ENCODE measurements at places on chromosomes 3 and 15.

GRCh38 chr15:57297163-57297593, 79.1 kb upstream of the CGNL1 start:
- DNase-seq = no peak

GRCh38 chr3:78565712-78566111, 1202.1 kb downstream of the ROBO1 start:
- DNase-seq = no peak

GRCh38 chr15:75455982-75456531, 4.6 kb upstream of the SIN3A start:
- DNase-seq = peak; percentile 53

DNA sequence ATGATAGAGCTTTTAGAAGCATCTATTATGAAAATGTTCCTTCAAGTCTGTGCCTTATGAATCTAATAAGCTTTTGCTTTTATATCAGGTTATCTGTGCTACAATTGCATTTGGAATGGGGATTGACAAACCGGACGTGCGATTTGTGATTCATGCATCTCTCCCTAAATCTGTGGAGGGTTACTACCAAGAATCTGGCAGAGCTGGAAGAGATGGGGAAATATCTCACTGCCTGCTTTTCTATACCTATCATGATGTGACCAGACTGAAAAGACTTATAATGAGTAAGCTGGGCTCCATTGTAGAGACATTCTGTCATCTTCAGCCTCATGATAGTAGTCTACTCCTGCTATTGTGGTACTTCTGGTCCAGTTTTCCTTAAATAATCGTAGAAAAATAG, 73.4 kb downstream of the BLM start:
- DNase-seq = peak; percentile 73

GRCh38 chr3:21785765-21786437, 34.9 kb upstream of the ZNF385D start:
- peak; percentile 8 for DNase-seq

- DNase-seq = peak; percentile 60
These were observed 48.3 kb downstream of the MB21D2 start for GRCh38 chr3:192869131-192870031.

GRCh38 chr3:46987319-46987742, 7.9 kb downstream of the NBEAL2 start:
- no peak for DNase-seq

DNA sequence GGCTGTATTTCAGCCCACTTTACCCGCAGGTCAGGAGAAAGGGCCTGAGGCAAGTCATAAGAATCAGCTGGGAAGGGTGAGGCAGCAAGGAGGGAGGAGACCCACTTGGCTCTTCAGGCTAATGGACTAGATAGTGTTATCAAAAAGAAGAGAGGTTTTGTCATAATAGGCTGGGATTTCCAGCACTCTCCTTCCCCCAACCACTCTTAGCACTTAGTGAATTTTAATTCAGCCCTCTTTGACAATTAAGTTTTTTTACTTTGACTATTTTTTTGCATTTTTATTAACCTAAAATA, 771 bp downstream of the MPI start:
- no peak for DNase-seq

- no peak for DNase-seq
These were observed 6.2 kb upstream of the IP6K1 start for GRCh38 chr3:49792371-49793150.

DNA sequence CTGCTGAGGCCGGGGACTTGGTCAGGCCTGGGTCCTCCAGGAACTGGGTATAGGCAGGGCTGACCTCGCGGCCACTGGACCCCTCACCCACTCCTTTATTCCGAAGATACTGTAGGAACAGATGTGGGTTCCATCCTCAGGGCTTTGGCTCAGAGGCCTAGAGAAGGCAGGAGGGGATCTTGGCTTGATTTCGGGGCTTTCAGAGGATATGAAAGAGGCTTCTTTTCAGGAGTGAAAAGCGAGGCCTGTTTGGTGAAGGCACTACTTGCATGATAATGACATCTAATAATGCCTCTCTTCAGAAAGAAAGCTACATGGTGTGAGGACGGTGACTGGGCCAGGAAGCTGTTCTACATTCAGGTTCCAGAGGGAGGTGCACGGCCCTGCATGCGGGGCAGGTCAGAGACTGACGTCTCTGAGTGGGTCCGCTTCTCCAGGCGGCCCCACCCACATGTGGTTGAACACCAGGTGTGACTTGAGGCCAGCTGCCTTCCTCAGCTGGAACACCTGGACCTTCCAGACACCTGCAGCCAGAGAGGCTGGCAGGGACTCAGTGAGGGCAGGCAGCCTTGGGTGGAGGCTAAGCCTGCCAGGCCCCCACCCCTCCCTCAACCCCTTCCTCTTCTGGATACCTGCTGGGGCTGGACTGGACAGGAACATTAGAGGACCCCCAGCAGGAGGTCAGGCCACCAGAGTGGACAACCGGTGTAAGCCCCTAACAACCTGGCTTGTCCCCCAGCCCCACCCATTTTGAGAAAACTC, 31.1 kb upstream of the HHATL start:
- no peak for DNase-seq

- DNase-seq = no peak
These were observed 62.9 kb downstream of the EFCAB12 start for GRCh38 chr3:129365296-129366136.

DNA sequence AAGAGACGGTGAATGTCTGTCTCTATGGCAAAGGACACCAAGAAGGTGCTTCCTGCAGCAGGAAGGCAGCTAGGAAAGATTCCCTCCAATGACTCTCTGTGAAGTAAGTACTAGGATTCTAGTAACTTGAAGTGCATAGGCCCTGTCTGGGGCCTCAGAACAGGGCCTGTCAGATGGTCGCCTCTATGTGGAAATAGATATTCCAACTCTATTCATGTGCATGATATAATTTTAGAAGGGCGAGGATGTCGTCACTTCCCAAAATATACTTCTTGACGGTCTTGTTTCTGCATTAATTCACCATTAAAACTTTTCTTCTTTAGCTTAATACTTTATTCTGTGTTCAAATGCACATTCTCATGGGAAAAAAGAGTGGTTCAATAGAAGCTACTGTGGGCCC, 167.0 kb downstream of the TLE3 start:
- no peak for DNase-seq

DNA sequence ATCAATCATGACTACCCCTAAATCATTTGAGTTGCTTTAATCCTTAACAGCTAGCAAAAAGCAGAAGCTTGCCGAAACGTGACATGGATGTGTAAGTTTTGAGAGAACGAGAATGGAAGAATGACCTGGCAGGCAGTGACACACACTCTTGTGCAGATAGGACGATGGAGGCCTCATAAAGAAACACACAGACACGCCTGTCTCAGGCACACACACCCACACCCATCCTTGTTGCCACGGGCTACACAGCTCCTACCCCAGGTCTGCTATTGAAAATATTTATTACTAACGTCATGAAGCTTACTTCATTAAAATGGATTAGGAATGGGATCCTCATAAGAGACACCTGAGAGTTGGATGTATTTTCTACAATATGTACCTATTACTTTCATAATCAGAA, 8.5 kb downstream of the MYO5C start:
- no peak for DNase-seq

- DNase-seq = no peak
These were observed 749 bp downstream of the RSRC1 start for GRCh38 chr3:158110658-158111018.

DNA sequence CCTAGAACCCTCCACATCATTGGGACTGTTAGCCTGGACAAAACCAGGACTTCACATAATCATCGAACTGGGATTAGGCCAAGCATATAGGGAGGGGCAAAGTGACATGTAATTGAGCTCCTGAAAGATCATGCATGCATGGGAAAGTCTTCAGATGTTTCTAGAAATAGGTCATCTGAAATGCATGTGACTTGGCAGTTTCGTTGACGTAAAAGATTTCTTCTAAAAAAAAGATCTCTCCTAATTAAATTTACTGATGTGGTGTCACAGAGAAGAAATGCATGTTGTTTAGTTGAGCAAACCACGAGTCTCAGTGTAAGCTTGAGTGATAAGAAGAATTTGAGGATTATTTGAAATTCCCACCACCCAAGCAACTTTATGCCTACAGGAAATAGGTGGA, 70.0 kb upstream of the LIMD1 start:
- no peak for DNase-seq

DNA sequence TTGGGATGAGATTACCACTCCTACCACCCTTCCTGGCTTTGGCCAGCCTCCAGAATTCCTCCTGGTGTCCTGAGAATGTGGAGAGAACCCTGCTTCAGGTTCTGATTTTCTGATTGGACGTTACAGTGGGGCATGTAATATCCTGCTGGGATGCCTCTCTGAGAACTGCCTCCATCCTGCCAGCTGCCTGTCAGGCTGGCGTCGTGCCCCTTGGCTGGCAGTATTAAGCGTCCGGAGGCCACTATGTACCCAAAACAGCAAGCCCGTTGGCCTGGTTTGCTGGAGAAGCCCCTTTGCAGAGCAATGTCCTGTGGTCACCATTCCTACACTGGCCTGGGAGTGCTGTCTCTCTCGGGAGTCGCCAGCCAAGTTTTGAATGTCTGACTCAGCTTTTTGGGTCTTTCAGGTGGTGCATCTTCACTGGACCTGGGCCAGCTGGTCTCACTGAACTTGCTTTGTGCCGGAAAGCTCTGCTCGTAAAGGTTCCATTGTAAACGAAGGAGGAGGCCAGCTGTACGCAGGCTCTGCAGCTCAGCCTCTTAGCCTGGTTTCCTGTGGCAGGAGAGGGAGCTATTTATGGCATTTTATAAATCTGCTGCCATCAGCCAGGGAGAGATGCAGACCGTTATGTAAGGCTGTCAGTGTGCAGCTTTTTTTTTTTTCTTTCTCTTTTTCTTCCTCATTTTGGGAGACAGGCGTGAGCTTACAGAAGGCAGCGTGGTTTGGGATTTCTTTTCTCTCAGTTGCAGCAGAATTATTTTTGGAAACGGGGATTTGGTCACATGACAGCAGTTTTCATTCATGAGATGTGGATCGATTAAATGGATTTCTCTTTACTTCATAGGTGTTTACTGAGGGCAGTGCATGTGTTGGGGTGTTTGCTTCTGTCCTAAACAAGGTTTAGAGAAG, 19.0 kb upstream of the TRAK1 start:
- DNase-seq = peak; percentile 90

GRCh38 chr15:92955706-92956105, 55.6 kb downstream of the CHD2 start:
- no peak for DNase-seq

- DNase-seq = no peak
These were observed 23.9 kb downstream of the GP9 start for GRCh38 chr3:129084501-129084900.

DNA sequence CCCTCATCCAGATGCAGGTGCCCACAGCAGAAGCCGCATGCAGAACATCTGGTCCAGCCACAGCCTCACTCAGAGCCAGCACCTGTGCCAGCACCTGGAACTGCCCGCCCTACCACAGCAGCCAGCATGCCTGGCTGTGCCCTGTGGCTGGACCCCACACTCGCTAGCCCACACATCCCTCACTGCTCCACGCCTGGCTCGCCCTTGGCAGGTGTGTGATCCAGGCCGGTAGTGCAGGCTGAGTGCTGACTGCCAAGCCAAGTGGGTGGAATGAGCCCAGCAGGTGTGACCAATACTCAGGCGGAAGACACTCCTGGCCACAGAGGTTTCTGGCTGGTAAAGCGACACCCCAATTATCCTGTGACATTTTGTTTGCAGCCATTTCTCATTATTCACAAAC, 162.4 kb upstream of the ROBO1 start:
- DNase-seq = no peak

DNA sequence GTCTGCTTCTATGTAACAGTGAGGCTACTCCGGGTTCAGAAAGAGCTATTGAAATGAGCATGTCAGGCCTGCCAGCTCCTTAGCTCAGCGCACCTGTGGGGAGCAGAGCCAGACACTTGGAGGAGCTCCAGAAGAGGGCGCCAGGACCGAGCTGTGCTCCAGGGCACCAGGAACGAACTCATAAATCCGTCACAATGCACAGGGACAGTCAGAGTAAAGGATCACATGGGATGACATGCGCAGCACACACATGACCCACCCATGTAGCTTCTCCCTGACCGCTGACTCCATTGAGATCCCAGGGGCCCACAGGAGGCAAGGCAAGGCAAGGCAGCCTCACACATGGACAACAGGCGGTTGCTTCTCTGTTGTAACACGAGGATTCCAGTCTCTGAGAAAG, 26.0 kb upstream of the GNB5 start:
- no peak for DNase-seq

GRCh38 chr3:49133226-49133951, 539 bp upstream of the LAMB2 start:
- peak; percentile 91 for DNase-seq

DNA sequence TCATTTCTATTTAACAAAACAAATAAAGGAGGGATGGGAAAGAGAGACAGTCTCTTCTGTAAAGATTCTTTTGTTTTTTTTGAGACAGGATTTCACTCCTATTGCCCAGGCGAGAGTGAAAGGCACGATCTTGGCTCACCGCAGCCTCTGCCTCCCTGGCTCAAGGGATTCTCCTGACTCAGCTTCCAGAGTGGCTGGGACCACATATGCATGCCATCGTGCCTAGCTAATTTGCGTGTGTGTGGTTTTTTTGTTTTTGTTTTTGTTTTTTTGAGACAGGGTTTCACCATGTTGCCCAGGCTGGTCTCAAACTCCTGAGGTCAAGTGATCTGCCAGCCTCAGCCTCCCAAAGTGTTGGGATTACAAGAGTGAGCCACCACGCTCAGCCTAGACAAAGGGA, 23.3 kb downstream of the STAG1 start:
- DNase-seq = peak; percentile 60

- no peak for DNase-seq
These were observed 31.8 kb downstream of the INTS14 start for GRCh38 chr15:65578904-65579728.

GRCh38 chr3:141286856-141287255, 55.2 kb downstream of the PXYLP1 start:
- DNase-seq = no peak

GRCh38 chr3:101124125-101124524, 130.9 kb upstream of the ABI3BP start:
- no peak for DNase-seq

GRCh38 chr15:95341686-95342085, 988.8 kb upstream of the NR2F2 start:
- no peak for DNase-seq

DNA sequence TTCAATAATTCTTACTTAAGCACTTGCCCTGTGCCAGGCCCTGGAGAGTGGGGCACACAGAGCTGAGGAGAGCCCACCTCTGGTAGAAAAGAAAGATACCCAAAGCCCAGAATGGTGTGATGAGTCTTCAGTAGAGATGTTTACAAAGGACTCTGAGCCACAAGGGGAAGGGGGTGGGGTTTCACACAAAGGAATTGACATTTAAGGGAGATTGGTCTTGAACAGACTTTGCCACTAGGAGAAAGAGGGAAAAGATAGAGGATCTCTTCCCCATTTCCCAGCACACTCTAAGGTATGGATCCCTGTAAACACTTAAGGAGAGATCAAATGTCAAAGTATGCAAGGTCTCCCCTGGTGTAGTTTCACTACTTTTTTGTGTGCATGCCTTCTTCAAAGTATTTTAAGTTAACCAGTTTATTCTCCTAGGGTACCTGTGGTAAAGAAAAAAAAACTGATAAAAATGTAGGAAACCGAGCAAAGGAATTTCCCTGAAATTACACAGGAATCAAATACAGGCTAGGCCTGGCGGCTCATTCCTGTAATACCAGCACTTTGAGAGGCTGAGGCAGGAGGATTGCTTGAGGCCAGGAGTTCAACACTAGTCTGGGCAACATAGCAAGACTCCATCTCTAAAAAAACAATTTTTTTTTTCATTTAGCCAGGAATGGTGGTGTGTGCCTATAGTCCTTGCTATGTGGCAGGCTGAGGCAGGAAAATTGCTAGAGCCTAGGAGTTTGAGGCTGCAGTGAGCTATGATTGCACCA, 117.6 kb upstream of the SKOR1 start:
- DNase-seq = no peak
